Gastrocnemius medialis (tissue), 4 donors: ENCODE measurements at places on chromosomes 12 and 14. TPM values are rescaled to one million over a fixed set of nuclear protein-coding genes. Genes with fewer than 3 reads are reported as not detected.

GRCh38 chr14:93086441-93087055 lies 29.2 kb downstream of the ITPK1 start:
- no peak for DNase-seq
- no peak overlapping the region for H3K4me3 ChIP-seq
- no peak overlapping the region for H3K27ac ChIP-seq

DNA sequence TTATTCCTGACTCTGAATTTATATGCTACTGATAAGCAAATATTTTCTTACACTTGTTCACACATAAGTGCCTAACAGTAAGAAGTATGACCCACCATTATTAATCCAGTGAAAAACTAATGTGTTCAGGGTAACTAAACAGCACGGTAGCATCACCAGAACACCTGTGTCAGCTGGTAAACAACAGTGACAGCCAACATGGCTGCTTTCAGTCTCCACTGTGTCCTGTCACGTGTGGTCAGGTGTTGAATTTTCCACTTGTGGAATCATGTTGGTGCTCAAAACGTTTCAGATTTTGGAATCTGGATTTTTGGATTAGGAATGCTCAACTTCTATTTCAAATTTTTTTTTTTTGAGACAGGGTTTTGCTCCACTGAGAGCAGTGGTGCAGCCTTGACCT lies 14.3 kb upstream of the ATP23 start:
- no peaks in the 10 kb centered on the region for H3K36me3 ChIP-seq
- no peak overlapping the region for H3K27ac ChIP-seq
- no peak for DNase-seq
- H3K27me3 ChIP-seq = no peaks in the 10 kb centered on the region
- H3K4me1 ChIP-seq = no peaks in the 10 kb centered on the region
- H3K4me3 ChIP-seq = no peak overlapping the region

- H3K36me3 ChIP-seq = peaks cover 16% of the 10 kb centered on the region
- H3K4me3 ChIP-seq = peak overlapping the region; percentile 22
- peak overlapping the region; percentile 97 for H3K27ac ChIP-seq
- peaks cover 67% of the 10 kb centered on the region for H3K4me1 ChIP-seq
Observed at GRCh38 chr12:109147954-109148353, 31.6 kb downstream of the ACACB start.

- no peak for DNase-seq
- no peaks in the 10 kb centered on the region for H3K36me3 ChIP-seq
- no peaks in the 10 kb centered on the region for H3K27me3 ChIP-seq
- no peak overlapping the region for H3K4me3 ChIP-seq
- no peaks in the 10 kb centered on the region for H3K4me1 ChIP-seq
Observed at GRCh38 chr12:99200711-99201384, 446.7 kb upstream of the GARIN6 start.

The SLC6A12 gene
- not detected for total RNA-seq
